ENCODE measurements at places on chromosomes 13 and 19.

DNA sequence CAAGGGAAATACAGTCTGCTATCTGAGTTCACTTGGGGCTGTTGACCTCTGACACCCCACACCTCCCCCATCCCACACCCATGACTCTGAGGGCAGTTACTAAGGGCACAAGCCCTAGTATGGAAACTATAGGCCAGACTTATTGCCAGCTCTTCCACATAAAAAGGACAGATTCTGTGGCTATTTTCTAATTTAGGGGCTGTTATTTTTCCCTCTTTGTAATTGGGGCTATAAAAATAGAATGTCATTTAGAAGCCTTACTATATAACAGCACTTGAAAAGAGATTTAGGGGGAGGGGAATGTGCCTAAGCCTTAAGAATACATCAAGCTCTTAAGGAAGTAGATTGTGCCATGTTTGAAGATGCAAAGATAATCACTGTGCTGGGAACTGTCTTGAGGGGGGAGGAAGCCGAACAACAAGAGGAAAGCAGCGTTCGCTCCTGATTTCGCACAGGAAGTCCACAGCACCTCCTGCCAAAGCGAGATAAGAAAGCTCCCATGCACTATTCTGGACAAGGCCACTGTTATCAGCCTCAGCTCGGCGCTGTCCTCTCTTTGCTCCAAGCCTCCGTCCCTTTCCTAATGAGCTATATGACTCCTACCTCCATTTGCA is 86.6 kb downstream of the FLT1 start:
- no peak for DNase-seq

GRCh38 chr13:41513600-41513999 is 56.2 kb downstream of the RGCC start:
- DNase-seq = no peak

DNA sequence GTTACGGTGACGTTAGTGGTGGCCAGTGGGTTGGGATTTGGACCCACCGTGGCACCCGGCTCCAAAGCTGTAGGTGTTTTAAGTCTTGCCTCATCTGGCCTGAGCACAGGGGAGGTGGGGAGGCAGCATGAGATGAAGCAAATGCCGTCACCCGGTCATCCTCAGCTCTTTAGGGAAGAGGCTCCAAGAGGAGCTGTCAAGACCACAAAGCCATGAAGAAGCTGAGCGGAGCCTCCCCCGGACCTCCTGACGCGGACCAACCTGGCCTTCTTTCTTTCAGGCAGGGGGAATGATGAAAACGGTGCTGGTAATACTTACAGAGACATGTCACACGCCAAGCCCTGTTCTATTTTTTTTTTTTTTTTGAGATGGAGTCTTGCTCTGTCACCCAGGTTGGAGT is 7.4 kb downstream of the ACTMAP start:
- no peak for DNase-seq

DNA sequence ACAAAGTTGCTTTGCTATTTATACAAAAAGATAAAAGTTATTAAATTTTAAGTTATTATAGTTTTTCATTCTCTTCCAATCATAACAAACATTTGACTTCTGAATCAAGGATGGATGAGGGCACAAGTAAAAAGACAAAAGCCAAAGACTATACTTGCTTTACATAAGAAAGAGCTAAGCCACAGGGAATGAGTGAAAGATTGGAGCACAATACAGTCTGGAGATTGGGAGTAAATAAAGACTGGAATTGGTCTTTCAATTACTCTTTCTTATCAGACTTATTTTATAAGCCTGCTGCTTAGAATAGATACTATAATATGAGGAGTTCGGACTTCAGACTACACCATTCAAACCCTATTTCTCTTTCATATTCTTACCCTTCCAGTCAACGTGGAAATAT is 1874.1 kb upstream of the PRR20A start:
- DNase-seq = no peak

- DNase-seq = no peak
Observed at GRCh38 chr13:46667687-46668281, 114.8 kb downstream of the LRCH1 start.

GRCh38 chr19:6090634-6091033 is 19.7 kb downstream of the RFX2 start:
- no peak for DNase-seq

DNA sequence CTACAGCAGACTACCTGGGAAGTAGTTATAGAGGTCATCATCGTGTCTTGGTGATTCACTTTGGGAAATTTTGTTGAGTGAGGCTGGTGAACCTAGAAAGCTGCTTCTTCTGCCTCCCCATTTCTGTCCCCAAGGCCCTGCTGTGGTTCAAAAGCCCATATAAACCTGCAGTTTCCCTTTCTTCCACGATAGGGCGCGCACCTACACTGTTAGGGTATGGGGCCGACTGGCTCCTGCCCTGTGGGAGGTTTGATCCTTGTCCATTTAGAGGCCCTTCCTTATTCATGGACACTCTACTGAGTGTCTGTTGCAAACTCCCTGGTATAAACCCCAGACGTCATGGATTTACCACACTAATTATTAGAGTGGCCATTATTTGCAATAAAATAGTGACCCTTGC is 191.8 kb downstream of the GGACT start:
- peak; percentile 44 for DNase-seq

- no peak for DNase-seq
Observed at GRCh38 chr19:5593343-5594255, 25.8 kb upstream of the TINCR start.

DNA sequence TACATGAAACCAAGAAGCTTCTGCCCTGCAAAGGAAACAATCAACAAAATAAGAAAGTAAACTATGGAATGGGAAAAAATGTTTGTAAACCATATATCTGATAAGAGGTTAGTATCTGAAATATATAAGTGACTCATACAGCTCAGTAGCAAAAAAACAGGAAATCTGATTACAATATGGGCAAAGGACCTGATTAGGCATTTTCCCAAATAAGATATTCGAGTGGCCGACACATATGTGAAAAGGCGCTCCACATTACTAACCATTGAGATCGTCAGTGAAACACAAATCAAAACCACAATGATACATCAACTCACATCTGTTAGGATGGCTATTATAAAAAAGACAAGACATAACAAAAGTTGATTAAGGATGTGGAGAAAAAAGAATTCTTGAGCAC is 2818.6 kb upstream of the PCDH20 start:
- DNase-seq = peak; percentile 35

DNA sequence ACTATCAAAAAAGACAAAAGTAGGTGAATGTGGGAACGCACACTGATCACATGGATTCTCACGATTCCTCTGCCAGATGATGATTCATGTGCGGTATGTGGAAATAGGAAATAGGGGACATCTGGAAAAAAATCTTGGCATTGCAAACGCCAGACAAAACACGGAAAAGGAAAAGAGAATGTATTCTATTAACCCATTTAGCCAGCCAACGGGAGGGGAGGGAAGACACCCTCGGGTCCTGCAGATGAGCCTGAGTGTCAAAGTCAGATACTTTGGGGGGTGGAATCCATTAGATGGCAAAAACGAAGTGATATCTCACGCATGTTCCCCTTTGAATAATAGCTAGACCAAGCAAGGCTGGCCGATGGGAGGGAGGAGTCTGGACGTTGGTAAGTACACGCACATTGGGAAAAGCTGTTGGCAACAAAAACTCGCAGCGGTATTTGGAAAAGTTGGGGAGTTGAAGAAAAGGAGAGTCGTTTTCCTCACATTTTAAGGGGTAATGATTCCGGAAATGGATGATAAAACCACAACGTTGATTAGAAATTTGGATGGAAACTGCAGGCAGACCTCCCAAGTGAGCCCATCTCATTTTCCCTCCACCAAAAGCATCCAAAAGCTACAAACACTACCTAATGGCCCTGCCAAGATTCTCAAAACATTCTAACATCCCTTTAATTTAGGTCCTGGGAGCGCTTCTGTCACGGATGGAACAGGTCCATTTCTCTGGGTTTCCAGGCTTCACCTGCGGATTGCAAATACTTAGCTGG is 73.6 kb downstream of the COL4A1 start:
- DNase-seq = no peak

- DNase-seq = no peak
Observed at GRCh38 chr19:40421993-40422747, 3.6 kb downstream of the SERTAD1 start.

DNA sequence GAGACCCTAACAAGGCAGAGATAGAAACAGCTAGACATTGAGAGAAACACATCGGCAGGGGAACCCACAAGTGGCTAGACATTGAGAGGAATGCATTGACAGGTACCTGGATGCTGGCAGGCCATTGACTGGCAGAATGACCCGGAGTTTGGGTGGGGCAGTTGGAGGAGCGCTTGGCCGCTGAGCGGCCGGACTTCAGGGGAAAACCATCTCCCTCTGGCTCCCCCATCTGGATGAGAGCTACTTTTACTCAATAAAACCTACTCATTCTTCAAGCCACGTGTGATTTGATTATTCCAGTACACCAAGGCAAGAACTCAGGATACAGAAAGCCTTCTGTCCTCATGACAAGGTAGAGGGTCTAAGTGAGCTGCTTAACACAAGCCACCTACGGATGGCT is 473.4 kb downstream of the SLITRK5 start:
- no peak for DNase-seq

DNA sequence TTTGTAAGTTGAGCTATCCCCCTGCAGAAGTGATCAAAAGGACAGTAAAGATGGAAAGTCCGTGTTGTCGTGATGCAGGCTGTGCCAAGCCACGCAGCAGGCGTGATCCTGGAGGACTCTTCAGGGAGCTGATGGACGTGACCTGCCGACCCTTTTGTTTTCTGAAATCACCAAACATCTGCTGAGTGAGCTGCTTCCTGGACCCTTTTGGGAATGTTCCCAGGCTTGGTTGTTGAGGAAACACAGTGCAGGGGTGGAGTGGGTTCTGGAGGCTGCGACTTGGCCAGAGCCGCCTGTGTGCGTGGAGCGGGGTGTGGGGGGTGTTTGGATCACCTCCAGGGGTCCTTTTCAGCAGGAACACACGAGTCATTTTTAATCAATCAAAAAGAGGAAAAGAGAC is 15.4 kb upstream of the CPAMD8 start:
- DNase-seq = no peak

- DNase-seq = no peak
Observed at GRCh38 chr19:47023448-47023794, 3.8 kb downstream of the NPAS1 start.

GRCh38 chr19:35790981-35791813 is 15.8 kb downstream of the ARHGAP33 start:
- DNase-seq = peak; percentile 81

DNA sequence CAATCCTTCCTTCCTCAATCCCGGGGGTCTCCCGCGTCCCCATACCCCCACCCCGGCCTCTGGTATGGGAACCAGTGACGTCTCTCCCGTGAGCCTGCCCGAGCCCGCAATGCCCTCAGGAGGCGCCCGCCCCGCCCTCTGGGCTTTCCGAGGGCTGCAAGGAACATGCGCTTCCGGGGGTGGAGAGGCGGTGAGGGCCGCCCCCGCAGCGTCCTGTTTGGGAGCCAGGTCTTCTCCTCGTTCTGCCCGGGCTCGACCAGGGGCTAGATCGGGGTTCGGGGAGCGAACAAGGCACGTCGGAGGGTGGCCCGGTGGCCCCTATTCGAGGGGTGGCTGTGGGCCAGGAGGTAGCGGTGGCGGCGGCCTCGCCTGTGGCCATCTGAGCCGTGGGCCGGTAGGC is 6.6 kb upstream of the TEX101 start:
- DNase-seq = no peak

GRCh38 chr19:7931221-7932061 is 5.5 kb upstream of the CTXN1 start:
- DNase-seq = no peak

GRCh38 chr13:48977973-48978372 is 2.3 kb downstream of the FNDC3A start:
- DNase-seq = no peak

DNA sequence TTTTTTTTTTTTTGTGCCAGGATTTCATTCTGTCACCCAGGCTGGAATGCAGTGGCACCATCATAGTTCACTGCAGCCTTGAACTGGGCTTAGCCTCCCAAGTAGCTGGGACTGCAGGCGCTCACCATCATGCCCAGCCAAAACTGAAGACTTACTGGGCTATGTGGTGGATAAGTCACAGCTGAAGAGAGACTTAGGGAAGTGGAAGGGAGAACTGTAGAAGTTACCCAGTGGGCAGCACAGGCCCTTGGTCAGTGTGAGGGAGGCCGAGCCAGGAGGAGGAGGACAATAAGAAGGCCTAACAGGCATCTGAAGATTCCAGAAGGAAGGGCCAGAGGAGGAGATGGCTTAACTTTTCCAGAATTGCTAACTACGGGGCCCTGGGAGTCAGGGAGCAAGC is 4.0 kb upstream of the PSPN start:
- DNase-seq = peak; percentile 23

DNA sequence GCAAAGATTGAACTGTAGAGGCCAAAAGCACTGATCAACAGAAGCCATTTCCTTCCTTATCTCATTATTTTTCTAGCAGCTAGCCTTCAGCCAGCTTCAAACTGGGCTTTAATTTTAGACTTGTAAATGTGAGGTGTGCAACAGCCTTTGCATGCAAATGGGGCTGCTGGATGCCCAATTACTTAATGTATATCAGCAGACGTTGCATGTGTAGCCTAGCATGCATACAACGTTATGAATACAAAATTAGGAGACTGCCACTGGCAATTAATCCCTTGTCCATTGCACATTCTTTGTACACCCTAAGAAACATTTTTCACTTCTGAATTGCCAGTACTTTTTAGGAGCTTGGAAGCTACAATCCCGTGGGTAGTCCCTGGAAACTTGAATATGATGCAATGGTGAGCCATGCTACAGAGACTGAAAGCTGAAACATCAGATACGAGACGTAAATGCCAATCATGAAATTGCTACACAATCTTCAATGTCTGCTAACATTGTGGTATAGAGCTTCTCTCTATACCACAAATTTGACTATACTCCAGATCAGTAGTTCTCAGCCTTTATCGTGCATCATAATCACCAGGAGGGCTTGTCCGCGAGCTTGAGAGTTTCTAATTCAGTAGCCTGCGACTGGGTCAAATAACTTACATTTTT is 20.2 kb downstream of the EPSTI1 start:
- peak; percentile 95 for DNase-seq

DNA sequence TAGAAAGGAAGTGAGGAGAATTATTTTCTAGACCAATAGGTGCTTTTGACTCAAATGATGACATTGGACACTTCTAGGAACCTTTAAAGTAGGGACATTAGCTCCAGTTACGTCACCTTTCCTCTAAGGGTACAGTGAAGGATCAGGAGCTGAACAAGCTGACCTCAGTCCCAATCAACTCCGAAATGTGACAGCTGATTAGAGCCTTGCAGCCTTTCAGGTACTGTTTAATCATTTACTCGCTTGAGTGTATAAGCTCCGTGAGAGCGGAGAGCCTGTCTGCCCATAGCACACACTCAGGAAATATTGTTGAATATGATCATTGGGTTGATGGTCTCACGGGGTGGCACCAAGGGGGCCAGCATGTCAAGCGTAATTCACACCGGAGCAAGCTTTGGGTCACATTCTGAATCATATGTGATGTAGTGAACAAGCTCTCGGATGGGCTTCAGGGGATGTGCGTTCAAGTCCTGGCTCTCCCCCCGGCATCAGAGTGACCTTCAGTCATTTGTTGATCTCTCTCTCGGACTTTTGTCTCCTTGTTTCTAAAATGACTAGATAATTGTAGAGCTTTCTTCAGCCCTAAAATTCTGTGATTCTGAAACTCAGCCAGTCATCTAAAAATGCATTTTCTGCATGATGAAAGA is 141.9 kb downstream of the ZIC5 start:
- DNase-seq = no peak

- DNase-seq = no peak
Observed at GRCh38 chr13:30268673-30269072, 38.7 kb downstream of the KATNAL1 start.
